ENCODE measurements at places on chromosomes 16 and 17.
A peak's percentile ranks its signal among the peaks of the same experiment; 100 is the strongest.

- DNase-seq, result no peak
Observed at GRCh38 chr17:40464392-40464855, 21.2 kb downstream of the IGFBP4 start.

DNA sequence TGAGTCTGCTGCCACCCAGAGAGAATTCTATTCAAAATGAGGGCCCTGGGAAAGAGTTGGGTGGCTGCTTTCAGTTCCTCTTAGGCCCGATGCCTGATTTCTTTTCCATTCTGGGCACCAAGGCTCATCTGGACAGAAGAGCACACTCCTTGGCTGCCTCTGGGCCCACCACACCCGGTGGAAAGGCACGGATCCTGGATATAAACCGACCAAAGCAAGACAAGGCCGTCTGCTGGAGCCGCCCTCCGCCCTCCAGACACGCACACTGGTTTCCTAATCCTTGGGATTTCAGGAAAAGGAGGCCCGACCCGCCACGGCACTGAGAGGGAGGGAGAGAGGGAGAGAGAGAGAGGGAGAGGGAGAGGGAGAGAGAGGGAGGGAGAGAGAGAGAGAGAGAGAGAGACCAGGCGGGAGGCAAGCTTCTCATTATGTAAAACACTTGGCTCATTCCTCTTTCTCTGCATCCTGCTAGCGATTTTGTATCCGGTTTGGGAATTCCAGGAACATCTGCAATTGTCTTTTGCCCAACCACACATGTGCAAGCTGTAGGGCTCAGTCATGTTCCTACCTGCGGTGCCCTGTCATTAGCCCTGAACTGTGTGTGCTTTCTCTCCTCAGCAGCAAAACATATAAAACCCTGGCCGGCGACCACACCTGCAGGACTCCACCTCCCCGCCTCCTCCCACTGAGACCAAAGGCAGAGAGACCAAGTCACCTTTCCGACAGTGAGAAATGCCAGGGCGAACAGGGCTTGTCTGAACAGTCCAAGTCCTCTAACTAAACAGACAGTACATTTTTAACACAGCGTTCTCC, 347.2 kb downstream of the SOX9 start:
- peak; percentile 73 for DNase-seq

GRCh38 chr17:28573521-28573920, 2.2 kb upstream of the PIGS start:
- no peak for DNase-seq

- DNase-seq, result peak; percentile 67
Observed at GRCh38 chr17:42675965-42676423, 800 bp downstream of the PLEKHH3 start.

DNA sequence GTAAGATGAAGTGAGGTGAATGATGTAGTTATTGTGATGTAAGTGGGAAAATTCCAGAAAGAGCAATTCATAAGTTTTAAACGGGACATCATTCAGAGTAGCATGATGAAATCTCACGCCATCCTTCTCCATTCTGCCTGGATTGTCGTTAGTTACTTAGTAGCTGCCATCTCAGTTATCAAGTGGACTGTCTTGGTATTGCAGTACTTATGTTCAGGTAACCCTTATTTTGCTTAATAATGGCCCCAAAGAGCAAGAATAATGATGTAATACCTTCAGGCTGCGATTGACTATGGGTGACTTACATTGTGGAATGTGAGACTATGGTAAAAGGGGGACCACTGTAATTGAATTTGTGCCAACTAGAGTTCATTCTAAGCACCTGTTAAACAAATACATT, 234.1 kb upstream of the TOM1L1 start:
- no peak for DNase-seq

All from right hindlimb (tissue), 1 donor.